ENCODE measurements at places on chromosomes 7 and 10.

DNA sequence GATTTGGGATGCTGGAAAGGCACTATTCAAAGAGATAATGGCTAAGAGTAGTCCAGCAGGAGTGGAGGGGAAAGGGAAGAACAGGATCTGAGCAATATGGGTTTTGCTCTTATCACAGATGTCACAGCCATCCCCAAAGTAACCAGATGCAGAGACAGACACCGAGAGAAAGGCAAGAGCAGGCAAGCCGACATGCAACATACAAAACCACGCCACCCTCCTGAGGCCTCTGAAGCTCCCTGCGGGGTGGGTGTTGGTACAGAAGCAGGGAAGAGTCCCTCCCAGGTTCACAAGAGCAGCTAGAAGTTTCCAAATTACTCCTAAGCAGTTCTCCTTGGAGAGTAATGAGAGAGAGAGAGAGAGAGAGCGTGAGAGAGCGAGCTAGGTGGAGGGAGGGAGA lies 10.8 kb upstream of the C10orf53 start:
- no peak for DNase-seq

DNA sequence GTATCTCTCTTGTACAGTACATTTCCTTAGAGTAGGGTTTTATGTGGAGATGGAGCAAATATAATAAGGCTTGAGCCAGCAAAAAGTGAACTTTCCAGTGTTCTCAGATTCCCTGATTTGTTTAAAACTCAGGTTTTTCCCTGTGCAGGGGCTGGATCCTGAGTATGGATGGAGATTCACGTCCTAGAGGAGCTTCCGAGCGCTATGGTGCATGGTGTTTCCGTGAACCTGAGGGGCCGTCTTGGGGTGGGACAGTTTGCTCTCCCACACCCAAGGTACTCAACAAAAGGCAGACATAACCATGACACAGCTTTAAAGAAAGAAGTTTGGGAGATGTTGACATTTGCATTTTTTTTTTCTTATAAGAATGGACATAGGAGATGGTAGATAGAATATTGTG lies 122.5 kb downstream of the SEC23IP start:
- DNase-seq: no peak

DNA sequence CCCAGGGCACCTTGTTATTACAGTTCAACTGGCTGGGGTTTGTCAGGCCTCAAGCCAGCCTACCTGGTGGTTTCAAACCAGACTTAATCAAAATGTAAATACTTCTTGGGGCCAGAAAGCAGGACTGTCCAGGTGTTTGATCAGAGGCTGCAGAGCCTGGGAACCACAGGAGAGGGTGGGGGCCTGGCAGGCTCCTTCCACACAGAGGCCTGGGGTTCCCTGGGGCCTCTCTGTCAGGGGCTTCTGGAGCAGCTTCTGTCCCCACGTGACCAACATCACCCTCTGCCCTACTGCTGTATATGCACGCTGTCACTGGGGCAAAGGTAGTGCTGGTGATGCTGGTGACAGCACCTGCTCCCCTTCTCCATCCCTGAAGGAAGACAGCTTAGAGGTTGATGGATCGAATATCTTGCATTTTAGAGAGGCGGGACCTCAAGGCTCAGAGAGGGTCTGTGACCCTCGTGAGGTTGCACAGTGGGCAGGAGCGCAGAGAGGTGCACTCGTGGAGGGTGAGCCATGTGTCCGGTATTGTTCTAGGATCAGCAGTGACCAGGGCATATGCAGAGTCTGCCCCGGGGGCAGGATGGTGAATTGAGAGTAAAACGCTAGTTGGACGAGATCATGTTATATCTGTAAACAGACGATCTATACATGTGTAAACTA lies 95.4 kb downstream of the GRK5 start:
- DNase-seq: no peak

DNA sequence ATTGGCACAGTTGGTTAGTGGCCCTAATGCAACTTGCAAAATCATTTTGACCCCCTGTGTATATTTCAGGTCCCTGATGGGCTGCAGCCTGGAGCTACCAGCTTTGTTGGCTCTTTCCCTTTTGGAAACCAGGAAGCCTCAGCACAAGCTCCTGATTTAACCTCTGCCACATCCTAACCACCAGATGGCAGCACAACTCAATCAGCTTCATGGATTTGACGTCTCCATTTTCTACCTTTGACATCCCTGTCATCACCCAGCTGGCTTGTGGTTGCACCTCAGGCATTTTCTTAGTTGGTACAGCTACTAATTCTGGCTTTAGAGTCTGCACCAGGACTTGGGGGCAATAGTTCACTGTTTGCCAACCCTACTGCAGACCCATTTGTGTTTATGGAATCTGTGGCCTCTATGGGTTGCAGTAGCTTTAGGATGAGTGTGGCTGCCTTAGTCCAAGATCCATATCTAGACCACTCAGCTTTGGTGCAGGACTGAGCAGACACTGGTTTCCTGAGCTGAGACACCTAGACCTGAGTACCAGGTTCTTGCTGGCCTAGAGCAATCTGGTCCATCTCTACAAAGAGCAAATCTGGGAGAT lies 456.2 kb downstream of the REEP3 start:
- no peak for DNase-seq

GRCh38 chr10:90944749-90945148 lies 23.9 kb upstream of the ANKRD1 start:
- DNase-seq: no peak

- no peak for DNase-seq
Measured at GRCh38 chr10:44973323-44974081, 5.1 kb downstream of the DEPP1 start.

- no peak for DNase-seq
Measured at GRCh38 chr7:142445019-142445686, 187.3 kb upstream of the PRSS58 start.

- DNase-seq: no peak
Measured at GRCh38 chr10:124266468-124267230, 152.1 kb downstream of the OAT start.

- no peak for DNase-seq
Measured at GRCh38 chr7:33195264-33195663, 65.9 kb downstream of the BBS9 start.

GRCh38 chr7:92359801-92360200 lies 87.5 kb upstream of the GATAD1 start:
- no peak for DNase-seq

- no peak for DNase-seq
Measured at GRCh38 chr10:88245974-88246511, 337.1 kb downstream of the RNLS start.

GRCh38 chr7:7489546-7489945 lies 46.1 kb downstream of the COL28A1 start:
- no peak for DNase-seq

DNA sequence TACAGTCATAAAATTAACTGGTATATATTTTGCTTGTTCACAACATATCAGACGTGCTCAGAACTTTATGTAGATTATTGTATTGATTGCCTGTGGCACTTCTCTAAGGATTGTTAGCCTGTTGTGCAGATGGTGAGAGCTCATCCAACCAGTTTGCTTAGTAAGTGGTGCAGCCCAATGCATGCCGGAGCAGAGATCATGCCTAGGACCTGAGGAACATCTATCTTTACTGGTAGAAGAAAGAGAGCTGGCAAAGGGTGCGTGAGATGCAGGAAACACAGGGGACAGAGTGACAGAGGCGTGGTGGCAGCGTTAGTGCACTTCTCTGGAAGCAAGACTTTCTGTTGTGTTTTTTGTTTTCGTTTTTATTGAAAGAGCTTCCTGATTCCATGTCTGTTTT lies 35.9 kb downstream of the CCM2 start:
- DNase-seq: no peak

DNA sequence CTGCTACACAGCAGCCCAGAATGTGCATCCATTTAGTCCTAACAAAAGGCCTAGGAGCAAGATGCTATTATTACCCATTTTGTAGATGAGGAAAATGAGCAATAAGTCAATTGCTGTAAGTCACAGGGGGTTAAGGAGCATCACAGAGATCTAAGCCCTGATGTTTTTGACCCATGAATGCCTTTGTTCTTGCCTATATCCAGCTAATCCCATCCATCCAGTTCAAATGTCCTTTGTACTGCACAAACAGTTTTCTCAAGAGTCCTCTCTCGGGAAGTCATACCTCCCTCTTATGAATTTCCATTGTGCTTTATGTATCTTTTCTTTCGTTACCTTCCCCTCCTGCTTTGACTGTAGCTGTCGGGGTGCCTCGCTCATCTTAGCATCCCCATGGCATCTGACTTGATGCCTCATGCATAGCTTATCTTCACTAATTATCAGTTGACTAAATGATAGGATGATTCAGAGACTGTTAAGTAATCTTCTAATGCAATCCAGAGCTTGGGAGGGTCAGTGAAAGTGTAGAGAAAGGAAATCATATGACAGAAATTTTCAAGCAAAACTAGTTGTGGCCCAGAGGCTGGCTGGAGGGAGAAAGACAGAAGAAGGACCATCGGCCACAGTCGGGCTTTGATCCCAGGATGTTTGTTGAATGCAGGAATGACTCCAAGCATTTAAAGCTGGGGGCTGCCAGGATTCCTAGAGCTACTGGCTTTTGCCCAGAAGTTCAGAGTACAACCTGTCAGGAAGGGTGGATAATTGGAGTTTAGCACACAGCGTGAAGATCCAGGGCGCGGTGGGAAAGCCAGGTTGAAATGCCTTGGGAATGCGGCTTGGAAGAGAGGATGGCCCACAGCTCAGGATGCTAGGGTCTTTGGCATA lies 23.5 kb downstream of the BLVRA start:
- no peak for DNase-seq

DNA sequence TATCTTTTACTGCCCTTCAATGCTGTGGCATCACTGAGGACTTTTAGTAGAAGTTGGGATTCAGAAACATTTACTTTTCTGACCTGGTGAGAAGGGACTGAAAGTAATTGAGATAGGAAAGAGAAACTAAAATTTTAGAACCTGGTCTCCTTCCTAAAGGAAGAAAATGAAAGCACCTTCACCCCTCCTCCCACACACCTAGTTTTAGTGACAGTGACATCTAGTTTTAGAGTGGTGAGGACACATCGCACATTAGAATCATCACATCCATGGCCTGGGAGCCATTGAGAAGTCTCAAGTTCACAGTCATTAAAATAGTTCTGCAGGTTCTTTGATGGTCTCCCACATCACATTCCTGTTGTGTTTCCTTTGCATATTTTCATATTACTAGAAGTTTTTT lies 16.1 kb downstream of the TAS2R41 start:
- no peak for DNase-seq

DNA sequence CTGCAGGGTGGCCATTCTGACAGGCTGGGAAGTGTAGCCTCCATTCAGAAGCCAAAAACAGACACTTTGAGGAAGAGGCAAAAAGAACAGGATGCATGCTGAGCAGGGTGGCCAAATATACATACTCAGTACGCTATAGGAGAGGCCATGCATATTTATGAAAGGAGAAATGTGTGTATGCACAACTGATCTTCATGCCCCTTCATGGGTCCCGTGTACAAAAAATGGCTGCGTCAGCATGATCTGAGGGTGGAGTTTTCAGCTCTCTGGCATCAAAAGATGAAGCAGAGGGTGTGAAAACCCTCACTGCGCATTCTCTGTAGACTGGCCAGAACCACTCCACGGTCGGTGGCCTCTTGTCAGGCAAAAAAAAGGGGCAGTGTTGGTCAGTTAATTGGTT lies 35.5 kb upstream of the OIT3 start:
- no peak for DNase-seq

- DNase-seq: no peak
Measured at GRCh38 chr7:106222545-106222944, 62.2 kb downstream of the NAMPT start.

DNA sequence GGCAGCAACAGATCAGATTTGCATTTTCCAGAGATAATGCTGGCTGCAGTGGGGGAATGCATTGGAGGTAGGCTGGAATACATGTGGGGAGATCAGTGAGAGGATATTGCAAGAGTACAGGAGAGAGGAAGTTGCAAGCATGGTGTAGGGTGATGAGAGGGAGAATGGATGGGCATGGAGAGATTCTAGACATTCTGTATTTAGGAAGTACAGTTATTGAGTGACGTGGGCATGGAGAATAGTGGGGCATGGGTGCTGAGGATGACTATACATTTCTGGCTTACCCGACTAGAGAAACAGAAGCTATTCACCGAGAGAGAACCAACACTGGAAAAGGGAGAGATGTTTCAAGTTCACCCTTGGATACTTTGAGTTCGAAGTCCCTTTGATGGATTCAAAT lies 116.9 kb upstream of the SVIL start:
- no peak for DNase-seq

DNA sequence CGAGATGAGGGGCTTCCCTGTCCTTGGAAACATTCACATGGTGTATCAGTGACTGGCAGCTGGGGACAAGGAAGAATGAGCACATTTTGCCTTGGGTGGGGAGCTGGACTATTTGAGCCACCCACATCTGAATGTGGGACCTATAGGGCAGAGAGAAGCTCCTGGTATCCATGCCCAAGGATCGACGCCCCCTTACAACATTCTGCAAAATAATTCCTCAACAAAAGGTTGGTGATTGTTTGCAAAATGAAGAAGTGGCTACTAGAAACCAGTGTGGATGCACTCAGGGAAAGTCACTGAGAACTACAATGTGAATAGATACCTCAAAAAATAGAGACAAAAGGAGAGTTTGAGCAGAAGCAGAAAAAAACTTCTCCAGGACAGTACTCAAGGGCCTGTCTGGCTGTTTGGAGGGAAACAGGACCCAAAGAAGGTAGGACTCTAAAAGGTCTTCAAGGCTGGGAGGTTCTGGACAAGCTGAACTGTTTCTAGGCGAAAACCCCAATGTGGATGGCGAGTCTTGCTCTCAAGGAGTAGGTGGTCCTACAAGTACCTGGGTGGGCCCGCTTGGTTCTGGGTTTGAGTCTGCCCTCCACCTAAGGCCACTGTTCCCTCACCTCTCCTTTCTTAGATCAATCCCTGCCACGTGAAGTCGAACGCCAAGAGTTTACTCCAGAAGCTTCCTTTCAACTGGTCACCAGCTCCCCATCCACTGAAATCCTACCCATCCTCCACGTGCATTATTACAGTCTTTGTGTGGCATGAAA lies 125.0 kb upstream of the ZNF746 start:
- no peak for DNase-seq

DNA sequence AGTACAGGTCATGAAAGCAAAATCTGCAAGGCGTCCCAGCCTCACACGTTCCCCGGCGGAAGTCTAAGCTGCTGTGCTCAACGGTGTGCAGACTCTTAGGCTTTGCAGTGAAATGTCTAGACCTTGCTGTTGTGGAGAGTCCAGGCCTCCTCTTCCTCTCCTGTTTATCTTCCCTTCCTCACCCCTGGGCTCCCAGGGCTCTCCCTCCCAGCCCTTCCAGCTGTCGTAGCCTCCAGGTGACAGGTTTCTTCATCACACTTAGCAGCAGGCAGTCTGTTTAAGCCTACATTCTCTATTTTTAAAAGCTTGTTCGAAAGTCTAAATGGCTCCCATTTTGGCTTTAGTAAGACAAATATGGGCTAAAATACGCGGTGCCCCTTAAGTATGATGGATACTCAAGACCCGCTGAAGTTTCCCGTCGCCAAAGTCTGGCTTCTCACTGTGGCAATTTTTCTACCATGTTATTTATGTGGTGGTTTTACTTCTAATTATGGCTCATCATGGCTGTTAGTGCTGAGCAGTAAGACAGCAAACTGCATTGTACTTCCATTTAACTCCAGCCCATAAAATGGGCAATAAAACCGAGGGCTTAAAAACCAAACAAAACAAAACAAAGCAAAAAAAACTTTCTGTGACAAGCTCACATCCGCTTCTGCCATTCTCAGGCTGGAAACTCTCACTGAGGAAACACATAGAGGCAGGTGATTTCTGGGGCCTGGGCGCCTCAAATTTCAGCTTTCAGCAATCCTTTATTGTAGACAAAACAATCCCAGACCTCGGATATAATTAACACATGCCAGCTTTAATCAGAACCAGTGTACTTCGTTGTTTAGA lies 243.2 kb downstream of the SNX10 start:
- DNase-seq: no peak

GRCh38 chr10:100501423-100501822 lies 18.2 kb downstream of the SEC31B start:
- no peak for DNase-seq

Measured in stimulated activated CD4-positive, alpha-beta T cell treated with anti-CD3 and anti-CD28 coated beads, Interleukin-2, amount 100 ng/mL, for 4 hours (primary cell).